ENCODE measurements at places on chromosomes 2 and 18. TPM values are rescaled to one million over a fixed set of nuclear protein-coding genes. Genes with fewer than 3 reads are reported as not detected.

STK25 gene
- 236 TPM for total RNA-seq

TMEM37 gene
- 2.9 TPM for total RNA-seq

PJVK gene
- 1.4 TPM for total RNA-seq

DAPL1 gene
- total RNA-seq: not detected

TNS1 gene
- 35.6 TPM for total RNA-seq

Measured in endothelial cell of umbilical vein (primary cell).